ENCODE measurements at places on chromosomes 16 and 17.

DNA sequence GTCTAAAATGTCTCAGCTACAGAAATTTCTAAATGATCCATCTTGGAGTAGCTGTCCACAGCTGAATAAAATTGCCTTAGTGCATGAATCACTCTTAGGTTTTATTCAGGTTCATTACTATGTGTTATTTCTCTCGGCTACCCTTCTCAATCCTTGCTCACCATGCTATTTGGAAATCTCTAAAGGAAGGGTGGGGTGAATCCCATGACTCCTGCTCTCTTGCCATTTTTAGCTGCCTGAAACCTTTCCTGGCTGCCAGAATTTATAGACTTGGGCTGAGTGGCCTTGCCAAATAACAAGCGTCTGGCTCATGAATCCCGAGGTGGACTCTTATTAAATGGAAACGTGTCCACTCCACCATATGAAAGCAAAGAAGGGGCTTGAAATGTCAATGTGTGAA lies 936.1 kb upstream of the SOX9 start:
- peaks cover 18% of the 10 kb centered on the region for H3K4me1 ChIP-seq
- no peak overlapping the region for H3K4me3 ChIP-seq
- H3K27ac ChIP-seq, result no peak overlapping the region
- no peaks in the 10 kb centered on the region for H3K27me3 ChIP-seq

DNA sequence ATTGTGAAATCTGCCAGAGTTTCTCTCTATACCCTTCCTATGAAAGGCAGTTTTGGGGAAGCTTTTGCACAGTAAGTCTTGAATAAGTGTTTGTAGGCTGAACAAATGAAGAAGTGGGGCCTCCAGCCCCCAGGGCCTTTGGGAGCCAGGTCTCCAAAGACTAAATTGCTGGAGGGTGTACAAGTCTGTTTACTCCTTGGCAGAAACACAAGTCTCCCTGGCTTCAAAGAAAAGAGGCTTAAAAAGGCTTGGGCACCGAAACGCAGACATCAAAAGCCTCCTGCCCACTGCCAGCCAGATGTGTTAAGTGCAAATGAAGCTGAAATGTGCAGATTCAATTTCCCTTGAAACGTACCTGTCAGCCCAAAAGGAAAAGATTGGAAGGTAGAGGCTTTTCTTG lies 146.3 kb downstream of the TMEM132E start:
- H3K4me1 ChIP-seq, result peaks cover 21% of the 10 kb centered on the region
- no peak overlapping the region for H3K27ac ChIP-seq
- no peak overlapping the region for H3K4me3 ChIP-seq
- peaks cover 39% of the 10 kb centered on the region for H3K27me3 ChIP-seq

GRCh38 chr16:64132190-64132589 lies 989.7 kb downstream of the CDH11 start:
- H3K27me3 ChIP-seq, result no peaks in the 10 kb centered on the region
- H3K4me1 ChIP-seq, result no peaks in the 10 kb centered on the region
- no peak overlapping the region for H3K4me3 ChIP-seq
- H3K36me3 ChIP-seq, result no peaks in the 10 kb centered on the region
- no peak overlapping the region for H3K27ac ChIP-seq
- DNase-seq, result no peak

GRCh38 chr17:82943339-82943738 lies 103.5 kb upstream of the ZNF750 start:
- DNase-seq, result no peak
- no peak overlapping the region for H3K4me3 ChIP-seq
- no peak overlapping the region for H3K27ac ChIP-seq
- H3K27me3 ChIP-seq, result no peaks in the 10 kb centered on the region

- no peaks in the 10 kb centered on the region for H3K27me3 ChIP-seq
- H3K27ac ChIP-seq, result no peak overlapping the region
- H3K36me3 ChIP-seq, result no peaks in the 10 kb centered on the region
Measured at GRCh38 chr16:17555176-17555575, 84.4 kb upstream of the XYLT1 start.

DNA sequence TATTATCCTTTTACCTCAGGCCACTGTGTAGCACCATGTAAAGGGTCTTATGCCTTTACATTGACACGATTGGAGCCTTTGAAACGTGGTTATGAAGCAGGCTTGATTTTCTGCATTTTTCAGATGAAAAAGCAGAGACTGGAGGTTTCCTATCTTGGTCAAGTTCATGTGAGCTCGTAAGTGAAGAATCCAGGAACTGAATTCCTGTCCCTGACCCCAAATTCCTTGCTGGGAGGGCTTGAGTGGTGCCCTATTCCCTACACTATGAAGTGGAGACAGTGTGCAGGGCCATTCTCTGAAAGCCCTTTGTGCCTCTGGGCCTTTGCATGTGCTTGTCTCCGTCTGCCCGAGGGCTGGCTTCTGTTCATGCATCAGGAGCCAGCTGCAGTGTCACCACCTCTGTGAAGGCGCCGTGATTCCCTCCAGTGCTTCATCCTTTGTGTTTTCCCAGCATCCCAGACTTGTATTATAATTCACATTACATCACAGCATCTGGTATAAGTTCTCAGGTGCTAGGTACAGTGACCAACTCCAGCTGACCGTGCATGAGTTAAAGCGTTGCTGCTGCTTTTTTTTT lies 181.1 kb downstream of the SNX29 start:
- H3K36me3 ChIP-seq, result no peaks in the 10 kb centered on the region
- no peaks in the 10 kb centered on the region for H3K27me3 ChIP-seq
- DNase-seq, result no peak
- no peak overlapping the region for H3K27ac ChIP-seq
- no peaks in the 10 kb centered on the region for H3K4me1 ChIP-seq

DNA sequence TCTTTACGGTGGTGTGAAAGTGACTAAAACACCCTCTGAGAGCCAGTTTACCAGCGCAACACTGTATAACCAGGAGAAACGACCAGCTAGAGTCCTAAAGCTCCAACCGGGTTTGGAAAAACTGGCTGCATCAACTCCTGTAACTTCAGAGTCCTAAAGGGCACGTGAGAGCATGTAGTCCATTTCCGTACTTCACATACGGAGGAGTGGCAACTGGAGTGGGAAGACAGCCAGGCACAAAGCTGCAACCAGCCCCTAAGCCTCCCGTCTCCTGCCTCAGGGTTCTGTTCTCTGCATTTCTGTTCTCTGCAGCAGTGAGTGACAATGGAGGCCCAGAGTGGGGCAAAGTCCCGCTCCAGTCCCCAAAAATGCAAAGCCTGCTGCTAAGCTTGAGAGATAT lies 19.2 kb downstream of the TEKT1 start:
- no peak for DNase-seq
- no peaks in the 10 kb centered on the region for H3K4me1 ChIP-seq
- H3K27ac ChIP-seq, result no peak overlapping the region
- H3K4me3 ChIP-seq, result no peak overlapping the region
- H3K27me3 ChIP-seq, result no peaks in the 10 kb centered on the region
